PC-9 (cell line): ENCODE measurements at places on chromosomes 6 and 20.
A peak's percentile ranks its signal among the peaks of the same experiment; 100 is the strongest.

- no peak for DNase-seq
These were observed 309.1 kb downstream of the SOX4 start for GRCh38 chr6:21902628-21903169.

- peak; percentile 43 for DNase-seq
These were observed 90.5 kb downstream of the GRM4 start for GRCh38 chr6:34055223-34055933.

- no peak for DNase-seq
These were observed 656.3 kb upstream of the NOX3 start for GRCh38 chr6:156111913-156112312.

- no peak for DNase-seq
These were observed 6.7 kb upstream of the SYNJ2 start for GRCh38 chr6:157974967-157975366.

- DNase-seq = peak; percentile 70
These were observed 236.3 kb upstream of the ZNF217 start for GRCh38 chr20:53829724-53830521.

DNA sequence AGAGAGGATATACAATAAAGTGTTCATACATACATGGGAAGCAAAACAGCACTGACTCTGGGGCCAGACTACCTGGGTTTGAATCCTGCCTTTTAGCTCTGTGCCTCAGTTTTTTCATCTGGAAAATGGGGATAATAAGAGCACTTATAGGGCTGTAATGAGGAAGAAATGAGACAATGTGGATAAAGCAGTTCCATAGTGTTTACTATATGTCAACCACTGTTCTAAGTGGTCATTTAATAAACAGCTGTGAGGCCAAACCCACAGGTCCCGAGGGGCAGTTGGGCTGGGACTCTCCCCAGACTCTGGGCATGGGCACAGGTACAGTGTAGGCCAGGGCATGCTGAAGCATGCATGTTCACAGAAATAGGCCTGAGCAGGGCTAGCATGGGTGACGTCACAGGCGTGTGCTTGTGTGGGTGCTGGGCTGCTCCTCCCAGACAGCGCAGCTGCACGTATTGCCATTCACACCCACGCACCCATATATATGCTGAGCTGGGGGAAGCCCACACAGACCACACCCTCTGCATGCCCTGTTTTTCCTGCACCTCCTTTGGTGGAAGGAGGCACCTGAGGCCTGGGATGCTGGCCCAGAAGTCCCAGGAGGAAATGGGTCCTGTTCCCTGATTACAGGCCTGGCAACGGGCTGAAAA is 3.5 kb upstream of the PLCG1 start:
- no peak for DNase-seq

GRCh38 chr6:90420500-90420899 is 123.9 kb upstream of the BACH2 start:
- no peak for DNase-seq

DNA sequence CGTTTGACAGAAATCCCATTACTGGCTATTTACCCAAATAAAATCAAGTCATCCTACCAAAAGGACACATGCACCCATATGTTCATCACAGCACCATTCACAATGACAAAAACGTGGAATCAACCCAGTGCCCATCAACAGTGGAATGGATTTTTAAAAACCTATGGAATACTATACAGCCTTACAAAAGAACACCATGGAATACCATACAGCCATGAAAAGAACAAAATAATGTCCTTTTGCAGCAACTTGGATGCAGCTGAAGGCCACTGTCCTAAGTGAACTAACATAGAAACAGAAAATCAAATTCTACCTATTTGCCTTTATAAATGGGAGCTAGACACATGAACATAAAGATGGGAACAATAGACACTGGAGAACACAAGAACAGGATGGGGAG is 17.4 kb upstream of the IPCEF1 start:
- no peak for DNase-seq

DNA sequence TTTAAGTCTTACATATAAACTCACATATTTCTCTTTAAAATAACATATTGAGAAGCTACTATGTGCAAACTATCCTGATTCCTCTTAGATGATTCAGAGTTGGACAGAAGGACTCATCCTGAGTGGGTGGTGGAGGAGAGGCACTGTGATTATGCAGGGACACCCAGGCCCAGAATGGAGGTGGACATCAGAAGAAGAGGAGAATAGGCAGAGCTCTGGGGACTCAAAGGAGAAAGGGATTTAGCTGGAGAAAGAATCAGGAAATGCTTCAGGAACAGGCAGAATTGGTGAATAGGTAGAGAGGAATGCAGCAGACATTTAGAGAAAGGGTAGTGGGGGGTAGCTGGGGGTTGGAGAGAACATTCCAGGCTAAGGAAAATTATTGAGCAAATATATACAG is 17.4 kb downstream of the RCAN2 start:
- DNase-seq = no peak

- DNase-seq = no peak
These were observed 352.9 kb downstream of the ESR1 start for GRCh38 chr6:152160346-152160745.

DNA sequence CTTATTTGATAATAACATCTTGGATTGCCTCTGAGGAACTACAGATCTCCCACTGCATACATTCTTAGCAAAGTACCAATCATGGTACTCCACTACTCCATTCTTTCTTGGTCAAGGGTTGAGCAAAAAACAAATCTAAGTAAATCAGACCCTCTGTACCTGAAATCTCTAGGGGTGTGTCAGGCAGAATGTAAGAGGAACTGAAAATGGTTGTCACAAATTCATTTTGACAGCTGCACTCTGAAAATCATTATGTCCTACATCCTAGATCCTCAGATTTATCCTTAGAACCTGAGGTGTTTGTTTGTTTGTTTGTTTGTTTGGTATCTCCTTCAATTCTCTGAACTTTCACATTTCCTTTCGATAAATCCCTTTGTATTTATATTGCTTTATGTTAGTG is 433.2 kb upstream of the BTBD3 start:
- DNase-seq = no peak

DNA sequence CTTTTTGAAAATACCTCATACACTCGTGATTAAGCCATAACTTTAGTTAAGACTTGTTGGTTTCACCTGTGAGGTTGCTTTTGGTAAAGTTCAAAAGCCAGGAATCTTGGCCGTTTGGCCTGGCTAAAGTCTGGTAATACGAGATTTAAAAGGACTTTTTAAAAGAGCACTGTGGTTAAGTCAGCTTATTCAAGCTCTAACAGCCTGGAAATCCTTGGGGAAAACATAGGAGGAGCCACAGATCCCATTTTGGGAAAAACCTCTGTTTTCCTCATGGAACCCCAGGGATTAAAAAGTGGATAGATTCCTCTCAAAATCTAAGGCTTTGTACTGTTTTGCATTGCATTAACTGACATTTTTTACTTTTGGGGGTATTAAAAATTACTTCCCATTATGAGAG is 13.7 kb upstream of the SLC22A16 start:
- DNase-seq = no peak

- DNase-seq = no peak
These were observed 117.8 kb upstream of the SUPT3H start for GRCh38 chr6:45495429-45496084.

DNA sequence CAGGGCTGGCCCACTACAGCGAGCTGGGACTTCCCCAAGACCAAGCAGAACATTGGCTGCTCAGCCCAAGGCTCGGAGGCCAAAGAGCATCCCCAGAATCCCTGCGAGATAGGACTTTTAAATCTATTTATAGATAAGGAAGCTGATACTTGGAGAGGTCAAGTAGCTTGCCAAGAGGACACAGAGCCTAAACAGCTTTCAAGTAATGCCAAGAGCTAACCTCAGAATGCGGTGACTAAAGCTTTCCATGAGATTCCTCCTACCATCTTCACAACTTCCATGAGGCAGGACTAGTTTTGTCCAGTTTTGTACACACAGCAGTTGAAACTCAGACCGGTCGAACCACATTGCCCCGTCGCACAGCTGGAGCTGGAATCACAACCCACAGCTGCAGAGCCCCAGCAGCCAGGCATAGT is 168.1 kb upstream of the TOP1 start:
- DNase-seq = no peak

- DNase-seq = no peak
These were observed 95.1 kb upstream of the IYD start for GRCh38 chr6:150273457-150274309.

GRCh38 chr6:116847227-116847626 is 18.3 kb upstream of the GPRC6A start:
- no peak for DNase-seq

DNA sequence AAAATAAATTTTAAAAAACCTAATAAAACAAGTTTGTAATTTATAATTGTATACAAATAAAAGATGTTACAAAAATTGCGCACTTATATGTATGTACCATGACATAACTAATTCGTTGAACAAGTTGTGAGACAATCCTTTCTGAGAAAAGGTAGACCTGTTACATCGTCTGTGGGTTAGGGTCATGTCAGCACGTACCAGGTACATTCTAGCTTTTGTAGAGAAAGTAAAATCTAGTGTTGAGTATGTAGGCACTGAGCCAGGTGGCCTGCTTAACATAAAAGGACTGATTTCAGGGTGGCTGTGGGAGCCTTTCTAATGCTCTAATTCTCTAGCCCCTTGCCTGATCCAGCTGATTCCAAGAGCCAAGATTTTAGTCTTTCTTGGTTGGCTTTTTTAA is 10.4 kb downstream of the RPL7L1 start:
- no peak for DNase-seq

DNA sequence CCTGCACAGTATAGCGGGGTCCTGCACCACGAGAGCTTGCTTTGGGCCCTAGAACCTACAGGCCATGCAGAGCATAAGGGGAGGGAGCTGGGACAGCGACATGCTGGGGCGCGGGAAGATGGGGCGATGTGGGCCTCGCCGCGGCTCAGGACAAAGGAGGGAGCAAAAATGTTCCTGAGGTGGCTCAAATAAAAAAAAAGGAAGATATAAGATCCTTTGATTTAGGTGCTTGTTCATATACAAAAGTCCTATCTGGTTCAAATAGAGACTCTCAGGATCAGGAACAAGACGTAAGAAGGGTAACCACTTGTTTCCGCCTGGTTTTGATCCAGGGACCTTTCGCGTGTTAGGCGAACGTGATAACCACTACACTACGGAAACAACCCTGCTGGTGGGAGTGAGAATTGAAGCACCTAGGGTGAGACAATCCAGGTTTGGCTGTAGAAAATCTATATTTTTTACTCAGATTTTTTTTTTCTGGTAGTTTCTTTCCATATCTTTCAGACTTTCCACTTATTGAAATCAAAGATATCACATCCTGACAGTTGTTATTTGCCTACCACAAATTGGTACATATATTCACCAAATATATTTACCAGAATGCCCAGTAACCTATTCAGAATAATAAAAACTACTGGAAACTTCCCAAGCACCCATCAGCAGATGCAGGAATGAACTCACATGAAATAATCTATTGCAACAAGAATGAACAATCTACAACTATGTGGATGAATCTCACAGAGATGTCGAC is 177.9 kb upstream of the ZNF184 start:
- DNase-seq = peak; percentile 72

DNA sequence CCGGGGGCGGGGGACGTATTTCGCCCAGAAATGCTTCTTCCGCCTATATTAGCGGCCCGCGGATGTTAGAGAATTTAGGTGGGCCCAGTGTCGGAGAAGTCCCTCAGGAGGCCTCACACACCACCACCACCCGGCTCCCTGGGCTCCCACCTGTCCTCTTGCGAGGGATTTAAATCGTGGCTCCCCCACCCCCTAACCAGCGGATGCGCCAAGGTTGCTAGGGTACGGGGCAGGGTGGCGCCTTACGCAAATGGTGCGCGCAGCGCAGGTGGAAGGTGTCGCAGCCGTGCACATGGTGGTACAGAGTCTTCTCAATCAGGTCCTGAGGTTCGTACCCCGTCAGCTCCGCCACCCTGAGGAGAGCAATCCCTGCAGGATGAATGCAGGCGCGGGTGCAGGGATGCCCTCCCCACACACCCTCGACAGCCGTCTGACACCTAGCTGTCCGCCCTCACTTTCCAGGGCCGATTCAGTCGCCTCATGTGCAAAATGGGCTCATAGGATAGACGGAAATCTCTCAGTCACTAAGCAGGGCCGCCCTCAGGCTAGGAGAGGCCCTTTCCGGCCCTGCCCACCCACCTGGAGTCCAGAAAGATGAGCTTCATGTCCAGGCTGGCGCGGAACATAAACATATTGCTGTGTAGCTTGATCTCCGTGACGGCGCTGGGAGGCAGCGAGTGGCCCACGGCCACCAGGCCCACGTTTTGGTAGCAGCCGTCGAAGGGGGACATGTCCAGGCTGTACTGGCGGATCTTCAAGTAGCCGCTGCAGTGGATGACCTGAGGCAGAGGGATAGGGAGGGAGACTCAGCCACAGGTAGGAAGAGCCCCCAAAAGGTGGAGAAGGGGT is 16.6 kb downstream of the SIM1 start:
- no peak for DNase-seq

DNA sequence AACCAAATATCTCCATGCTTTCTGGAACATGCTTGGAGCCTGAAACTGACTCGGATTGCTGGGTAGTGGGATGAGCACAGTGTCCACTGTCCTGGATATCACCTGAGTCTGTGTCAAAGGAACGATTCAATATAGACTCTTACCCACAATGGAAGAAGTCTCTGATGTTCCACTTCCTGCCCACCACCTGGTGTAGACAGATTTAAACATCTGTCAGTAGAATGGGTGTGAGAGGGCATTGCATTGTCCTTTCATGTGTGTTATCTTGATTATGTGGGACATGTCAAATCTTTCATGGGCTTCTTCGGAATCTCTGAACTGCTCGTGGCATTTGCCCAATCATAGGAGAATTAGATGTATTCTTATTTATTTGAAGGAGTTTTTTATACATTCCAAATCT is 20.8 kb downstream of the ULBP3 start:
- DNase-seq = no peak

GRCh38 chr20:44247131-44247571 is at the start of gene GDAP1L1:
TSS of gene GDAP1L1 (plus strand) at chr20:44247308. CDS start at chr20:44247335, 27 bp downstream.
- no peak for DNase-seq

- no peak for DNase-seq
These were observed 39.5 kb downstream of the TGM3 start for GRCh38 chr20:2335096-2335870.

DNA sequence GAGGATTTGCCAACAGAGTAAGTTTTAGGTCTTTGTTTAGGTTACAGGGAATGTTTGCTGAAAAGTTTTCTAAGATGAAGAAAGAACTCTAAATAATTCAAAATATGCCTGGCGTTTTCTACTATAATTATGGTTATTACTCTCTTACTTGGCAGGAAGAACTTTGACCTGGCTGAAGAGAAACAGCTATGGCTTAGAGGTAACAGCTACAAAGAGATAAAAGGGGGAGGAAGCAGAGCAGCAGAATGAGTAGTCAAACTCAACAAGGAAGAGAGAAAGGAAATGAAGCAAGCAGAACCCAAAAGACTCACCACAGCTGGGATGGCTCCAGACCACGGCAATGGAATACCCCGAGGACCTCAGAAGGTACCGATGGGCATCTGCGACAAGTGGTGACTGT is 95.6 kb downstream of the KIF16B start:
- DNase-seq = no peak
